Stimulated activated CD4-positive, alpha-beta T cell treated with anti-CD3 and anti-CD28 coated beads, Interleukin-15, amount 100 ng/mL, for 24 hours (primary cell): ENCODE measurements at places on chromosomes 11 and 22.
A peak's percentile ranks its signal among the peaks of the same experiment; 100 is the strongest.

GRCh38 chr22:47239474-47239860 lies 477.0 kb downstream of the TBC1D22A start:
- no peak for DNase-seq

- DNase-seq = no peak
Measured at GRCh38 chr11:29641201-29641600, 375.6 kb downstream of the KCNA4 start.

- no peak for DNase-seq
Measured at GRCh38 chr22:45698094-45698493, 26.5 kb downstream of the ATXN10 start.

DNA sequence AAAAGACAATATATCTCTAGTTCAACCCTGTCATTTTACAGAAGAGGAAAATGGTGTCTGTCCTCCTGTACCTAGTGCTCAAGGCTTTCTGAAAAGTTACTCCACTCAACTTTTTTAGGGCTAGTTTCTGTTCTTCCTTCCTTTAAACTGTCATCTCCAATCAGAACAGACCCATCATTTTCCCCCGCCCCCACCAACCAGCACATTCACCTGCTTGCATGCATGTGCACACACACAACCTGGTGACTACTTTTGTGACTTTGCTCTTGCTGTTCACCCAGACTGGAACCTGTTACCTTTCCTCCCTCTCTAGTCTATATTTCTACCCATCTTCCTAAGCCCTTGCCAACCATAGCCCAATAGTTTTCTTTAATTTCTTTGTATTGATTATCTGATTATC lies 5.6 kb downstream of the FBXO7 start:
- DNase-seq = peak; percentile 48

GRCh38 chr22:23696326-23696851 lies 5.6 kb downstream of the RGL4 start:
- DNase-seq = peak; percentile 84

DNA sequence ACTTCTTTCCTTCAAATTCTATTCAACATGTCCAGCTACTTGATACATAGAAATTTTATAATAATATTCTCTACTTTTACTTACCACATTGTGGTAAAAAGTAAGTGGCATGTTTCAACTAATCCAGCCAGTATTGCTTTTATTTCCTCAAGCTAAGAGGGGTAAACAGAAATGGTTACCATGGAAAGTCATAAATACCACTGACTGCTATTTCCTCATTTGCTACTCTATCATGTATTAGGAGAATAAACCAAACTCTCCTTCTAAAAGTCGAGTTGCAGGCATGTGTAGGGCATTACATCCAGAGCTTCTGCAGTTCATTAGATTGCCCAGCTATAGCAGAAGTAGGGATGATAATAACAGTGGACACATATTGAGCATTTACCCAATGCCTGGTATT lies 208.4 kb downstream of the MAML2 start:
- no peak for DNase-seq

DNA sequence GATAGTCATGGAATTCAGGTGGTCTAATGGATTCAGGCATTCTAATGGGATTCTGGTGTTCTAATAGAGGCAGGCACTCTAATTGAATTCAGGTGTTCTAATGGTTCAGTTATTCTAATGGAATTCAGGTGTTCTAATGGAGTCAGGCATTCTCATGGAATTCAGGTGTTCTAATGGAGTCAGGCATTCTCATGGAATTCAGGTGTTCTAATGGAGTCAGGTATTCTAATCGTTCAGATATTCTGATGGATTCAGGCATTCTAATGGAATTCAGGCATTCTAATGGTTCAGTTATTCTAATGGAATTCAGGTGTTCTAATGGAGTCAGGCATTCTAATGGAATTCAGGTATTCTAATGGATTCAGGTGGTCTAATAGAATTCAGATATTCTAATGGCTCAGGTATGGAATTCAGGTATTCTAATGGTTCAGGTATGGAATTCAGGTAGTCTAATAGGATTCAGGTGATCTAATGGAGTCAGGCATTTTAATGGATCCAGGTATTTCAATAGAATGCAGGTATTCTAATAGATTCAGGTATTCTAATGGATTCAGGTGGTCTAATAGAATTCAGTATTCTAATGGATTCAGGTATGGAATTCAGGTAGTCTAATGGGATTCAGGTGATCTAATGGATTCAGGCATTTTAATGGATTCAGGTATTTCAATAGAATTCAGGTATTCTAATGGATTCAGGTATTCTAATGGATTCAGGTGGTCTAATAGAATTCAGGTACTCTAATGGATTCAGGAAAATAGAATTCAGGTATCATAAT lies 22.0 kb upstream of the PHF21B start:
- no peak for DNase-seq

GRCh38 chr11:133905677-133906156 lies 51.1 kb downstream of the IGSF9B start:
- DNase-seq = no peak

GRCh38 chr11:66186470-66186869 lies 82.0 kb upstream of the RAB1B start:
- no peak for DNase-seq

DNA sequence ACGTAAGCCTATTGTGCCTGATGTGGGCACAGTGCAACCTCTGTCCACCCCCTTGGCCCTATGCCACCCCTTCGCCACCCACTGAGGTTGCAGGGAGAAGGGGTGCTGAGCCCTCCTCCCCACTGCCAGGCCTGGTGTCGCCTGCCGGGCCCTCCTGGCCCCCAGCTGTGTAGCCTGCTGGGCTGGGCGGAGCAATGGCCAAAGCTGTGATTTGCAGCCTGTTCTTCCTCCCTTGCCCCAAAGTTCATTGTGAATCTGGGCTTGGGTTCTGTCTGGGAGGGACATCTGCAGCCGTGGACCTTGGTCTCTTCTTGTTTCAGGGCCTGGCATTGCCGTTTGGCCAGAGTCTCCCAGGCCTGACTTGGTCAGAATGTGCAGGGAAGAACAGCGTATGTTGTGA lies 121.9 kb downstream of the PKNOX2 start:
- no peak for DNase-seq

DNA sequence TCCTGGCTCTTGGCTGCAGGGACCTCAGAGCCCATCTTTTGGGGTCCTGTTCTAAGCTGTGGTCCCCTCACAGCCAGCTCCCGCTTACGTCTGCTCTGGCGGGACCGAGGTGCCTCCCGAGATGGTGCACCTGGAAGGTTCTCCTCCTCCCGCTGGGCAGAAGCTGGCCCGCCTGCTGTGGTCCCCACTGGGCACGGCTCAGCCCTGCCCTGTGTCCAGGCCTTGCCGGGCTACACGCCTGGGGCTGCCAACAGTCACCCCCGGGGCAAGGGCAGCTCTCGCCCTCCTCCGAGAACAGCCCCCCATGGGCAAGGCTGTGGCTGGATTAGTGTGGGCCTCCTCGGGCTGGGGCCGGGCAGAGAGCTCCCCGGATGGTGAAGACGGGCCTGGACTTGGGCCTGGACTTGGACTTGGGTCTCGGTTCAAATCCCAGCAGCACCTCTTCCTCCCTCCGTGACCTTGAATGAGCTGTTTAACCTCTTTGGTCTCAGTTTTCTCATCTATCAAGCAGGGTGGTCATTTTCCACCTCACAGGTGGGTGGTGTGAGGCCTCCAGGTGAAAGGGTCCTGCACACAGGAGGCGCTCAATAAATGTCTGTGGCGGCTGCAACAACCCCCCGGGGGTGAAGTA lies 998 bp downstream of the BAIAP2L2 start:
- DNase-seq = no peak

DNA sequence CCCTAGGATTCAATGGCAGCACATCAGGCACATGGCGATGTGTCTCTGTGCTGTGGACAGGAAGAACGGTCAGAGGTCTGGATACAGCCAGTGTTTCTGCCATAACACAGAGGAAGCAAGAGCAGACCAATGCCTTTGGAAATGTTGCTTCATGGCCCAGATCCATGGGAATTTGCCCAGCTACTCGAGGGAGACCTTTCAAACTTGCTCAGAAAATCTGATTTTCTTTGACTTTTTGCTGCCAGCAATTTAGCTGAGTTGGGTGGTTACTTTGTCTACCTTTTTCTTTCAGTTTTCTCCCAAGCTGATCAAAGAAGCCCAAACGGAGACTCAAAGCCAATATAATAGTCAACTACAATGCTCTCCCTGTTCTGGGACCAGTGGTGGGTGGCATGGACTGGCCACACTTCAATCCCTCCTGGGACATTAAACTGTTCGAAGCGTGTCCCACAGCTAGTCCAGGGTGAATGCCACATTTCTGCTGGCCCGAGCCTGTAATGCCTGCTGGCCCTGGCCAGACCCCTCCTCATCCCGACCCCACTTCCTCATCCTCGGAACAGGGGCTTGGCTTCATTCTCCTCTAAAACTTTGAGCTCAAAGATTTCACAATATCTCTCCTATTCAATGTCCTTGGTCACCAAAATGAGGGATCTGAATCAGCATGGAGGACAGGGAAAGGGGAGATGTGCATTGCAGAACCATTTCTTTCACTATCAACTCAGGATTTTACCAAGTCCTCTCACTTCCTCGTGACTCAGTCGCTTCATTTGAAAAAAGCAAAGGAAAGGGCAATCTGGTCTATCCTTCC lies 93.3 kb downstream of the ABTB2 start:
- DNase-seq = no peak

GRCh38 chr22:49657275-49657973 lies 170.2 kb downstream of the BRD1 start:
- peak; percentile 86 for DNase-seq

- DNase-seq = peak; percentile 69
Measured at GRCh38 chr22:41915035-41915785, at the start of gene SHISA8. SHISA8 (minus strand) TSS chr22:41915074; CDS start chr22:41914667, 407 bp downstream.

GRCh38 chr22:22800716-22801115 lies 86.9 kb upstream of the IGLL5 start:
- DNase-seq = no peak

DNA sequence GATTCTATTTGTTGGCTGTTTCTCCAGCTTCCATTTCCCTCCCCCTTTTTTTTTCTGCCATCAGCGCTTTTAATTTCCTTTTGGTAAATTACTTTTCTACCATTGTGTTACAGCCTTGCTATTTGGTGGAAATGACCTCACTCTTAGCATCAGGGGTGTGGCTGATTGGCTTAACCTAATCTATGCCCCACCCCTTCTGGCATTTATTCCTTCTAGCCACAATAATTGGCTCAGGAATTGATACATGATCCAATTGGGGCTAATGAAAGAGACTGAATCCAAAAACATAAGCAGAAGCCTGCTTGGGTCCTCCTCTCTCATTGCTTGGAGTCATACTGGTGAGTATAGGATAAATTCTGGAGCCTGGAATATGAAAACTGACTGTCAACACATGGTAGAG lies 402.4 kb upstream of the LRRC4C start:
- DNase-seq = no peak
